ENCODE measurements at places on chromosomes 4 and X.

DNA sequence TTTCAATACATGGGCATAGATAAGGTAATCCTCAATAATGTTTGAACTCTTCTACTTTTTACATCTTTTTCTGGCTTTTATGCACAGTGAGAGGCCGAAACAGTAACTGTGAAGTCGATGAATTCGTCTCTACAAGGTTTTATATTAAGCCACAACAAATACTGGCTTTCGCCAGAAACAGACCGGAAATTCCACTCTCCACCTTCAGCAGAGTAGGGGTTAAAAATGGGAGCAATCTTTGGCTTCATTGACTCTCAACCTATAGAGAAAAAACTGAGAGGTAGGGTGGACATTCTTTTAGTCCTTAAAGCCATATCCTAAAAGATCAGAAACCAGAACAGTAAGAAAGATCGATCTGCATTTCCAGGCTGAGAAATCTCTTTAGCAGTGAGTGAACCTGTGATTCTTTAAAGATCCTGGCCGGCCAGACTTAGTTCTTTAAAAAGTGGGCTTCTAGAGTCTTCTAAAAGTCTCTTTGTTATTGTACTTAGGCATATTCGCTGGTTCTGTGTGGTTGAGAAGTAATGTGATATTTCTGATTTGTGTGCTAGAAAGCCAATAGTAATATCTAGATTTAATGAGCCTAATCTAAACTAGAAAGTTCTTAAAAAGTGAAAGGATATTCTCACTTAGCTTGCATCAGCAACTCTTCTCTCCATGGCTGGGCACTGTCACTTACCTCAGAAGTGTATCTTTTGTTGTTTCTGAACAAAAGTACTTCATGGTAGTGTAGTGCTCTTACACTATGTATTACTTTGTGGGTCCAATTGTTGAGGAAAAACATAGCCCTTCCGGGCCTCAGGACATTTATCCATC lies 2.0 kb downstream of the HSPA4L start:
- DNase-seq = no peak

DNA sequence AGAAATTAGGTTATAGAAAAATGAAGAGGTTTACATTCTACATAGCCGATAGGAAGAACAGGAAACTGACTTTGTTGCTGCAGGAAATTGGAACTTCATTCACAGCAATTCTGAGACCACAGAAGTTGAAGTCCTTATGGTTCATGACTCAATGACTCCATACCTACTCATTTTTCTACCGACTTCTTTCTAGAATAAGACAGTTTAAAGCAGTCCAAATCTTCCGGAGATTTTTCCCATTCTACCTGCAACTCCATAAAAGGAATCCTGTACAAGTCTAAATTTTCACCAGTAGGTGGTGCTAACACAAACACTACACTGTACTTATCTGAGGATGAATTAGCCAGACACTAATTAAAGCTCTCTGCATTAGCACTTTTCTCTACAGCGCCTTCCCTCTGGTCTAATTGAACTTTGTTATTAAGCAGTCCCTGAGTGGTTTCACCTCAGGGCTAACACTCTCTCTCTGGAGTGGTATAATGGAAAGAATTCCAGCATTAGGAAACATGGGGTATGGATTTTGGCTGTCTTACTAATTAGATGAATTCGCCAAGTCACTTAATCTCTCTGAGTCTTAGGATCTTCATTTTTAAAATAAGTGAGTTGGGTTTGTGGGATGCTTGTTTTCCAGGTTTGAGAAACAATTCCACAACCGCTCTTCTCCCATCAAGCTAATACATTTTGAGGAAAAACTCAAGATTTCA lies 167.9 kb downstream of the SMIM20 start:
- DNase-seq = peak; percentile 54

DNA sequence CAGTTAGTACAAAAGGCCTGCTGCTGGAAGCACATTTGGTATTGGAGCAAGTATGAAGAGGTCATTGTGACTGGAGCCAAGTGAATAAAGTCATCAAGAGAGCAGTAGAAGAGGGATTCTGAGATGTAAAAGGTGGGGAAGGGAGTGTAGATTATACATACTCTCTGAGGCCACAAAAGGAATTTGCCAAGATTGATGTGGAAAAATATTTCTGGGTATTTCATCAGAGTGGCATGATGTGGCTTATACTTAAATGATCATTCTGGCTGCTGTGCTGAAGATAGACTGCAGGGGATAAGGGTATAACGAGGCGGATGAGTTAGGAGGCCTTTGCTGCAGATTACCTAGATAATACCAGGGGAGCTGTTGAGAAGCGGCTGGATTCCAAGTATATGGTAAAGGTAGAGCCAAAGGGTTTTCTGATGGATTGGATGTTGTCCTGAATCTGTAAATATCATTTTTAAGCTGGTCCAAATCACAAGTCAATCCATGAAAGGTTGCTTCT lies 231.8 kb upstream of the AGA start:
- peak; percentile 5 for DNase-seq

DNA sequence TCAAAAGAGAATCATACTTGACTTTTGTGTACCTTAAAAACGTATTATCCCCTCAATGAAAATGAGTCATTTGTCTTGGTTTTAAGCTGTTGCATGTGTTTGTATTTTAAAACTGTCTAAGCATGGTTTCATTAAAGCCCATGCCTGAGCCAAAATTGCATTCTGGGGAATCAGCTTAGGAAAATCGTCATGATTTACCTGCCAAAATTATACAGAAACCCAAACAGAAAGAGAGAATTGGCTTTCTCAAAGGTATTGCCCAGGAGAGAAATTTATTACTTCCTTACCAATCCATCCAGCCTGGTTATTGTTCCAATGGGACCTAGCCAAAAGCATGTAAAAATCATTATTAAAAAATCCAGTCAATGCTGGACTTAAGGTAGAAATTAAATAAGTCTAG lies 37.6 kb downstream of the GPR174 start:
- no peak for DNase-seq

DNA sequence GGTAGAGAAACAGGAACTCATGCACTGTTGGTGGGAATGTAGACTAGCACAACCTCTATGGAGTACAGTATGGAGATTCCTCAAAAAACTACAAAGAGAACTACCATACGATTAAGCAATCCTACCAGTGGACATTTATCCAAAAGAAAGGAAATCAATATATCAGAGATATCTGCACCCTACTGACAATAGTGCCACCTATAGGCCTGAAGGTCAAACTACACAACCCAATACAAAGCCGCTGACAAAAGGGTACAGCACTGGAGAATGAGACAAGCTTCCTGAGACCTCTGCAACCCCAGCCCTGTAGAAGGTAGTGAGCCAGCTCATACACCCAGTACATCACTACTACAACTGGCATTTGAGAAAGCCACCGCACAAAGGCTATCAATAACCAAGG lies 67.1 kb downstream of the CBR4 start:
- peak; percentile 3 for DNase-seq

DNA sequence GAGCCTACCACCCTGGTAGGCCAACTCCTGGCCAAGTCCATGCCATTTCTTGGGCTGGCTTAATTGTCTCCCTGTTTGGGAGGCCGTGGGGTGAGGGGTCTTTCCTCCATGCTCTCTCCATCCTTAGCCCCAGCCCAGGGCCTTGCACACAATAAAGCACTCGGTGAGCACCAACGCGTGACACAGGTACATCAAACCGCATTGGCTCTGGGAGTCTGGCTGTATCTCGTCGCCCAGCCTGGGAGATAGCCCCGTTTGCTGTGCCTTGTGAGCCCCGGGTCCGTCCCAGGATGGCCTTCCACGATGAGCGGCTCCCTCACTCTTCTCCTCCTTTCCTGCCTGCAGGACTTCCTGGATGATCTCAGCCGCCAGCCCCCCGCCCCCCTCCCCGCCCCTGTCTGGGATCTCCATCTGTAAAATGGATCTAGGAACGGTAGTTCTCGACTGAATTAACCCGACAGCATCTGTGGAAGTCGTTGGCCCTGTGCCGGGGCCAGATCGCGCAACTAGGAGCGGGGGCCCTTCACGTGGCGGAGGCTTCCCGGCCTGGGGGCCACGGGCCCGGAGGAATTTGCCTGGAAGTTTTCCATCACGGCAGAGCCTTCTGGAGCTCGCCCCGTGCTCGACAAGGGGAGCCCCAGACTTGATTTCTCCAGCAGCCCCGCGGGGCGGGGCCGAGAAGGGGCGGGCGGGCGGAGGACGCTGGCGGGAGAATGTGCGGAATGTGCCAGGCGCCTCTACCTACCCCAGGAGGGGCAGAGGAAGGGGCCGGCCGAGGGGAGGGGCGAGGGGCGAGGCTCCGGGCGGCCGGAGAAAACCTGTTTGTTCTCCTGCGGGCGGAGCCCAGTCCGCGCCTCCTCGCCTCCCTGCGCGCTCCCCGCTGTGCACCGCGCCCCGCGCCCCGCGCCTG lies at the start of gene ZNF185:
ZNF185 (plus strand) TSS at position 846 of the 910 bp plus-strand sequence. CDS start 16,423 bp downstream, outside the sequence.
- DNase-seq = peak; percentile 12

- no peak for DNase-seq
Observed at GRCh38 chr4:152117933-152118507, 357.2 kb upstream of the GATB start.

DNA sequence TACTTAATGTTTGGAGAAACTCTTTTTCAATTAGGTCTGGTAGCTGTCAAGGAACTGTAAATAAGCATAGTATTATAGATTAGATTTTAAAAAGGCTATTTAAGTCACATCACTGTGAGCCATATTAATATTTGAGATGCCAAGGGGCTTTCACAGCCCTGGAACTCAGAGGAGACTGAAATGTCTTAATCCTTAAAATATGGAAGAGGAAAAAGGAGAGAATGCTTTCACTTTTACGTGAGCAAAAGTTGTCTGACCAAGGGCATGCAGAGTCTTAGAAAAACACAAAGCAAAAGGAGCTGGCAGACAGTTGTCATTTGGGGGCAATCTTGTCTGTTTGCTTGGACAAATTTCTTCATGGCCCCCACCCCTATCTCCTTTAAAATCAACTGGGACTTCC lies 253.2 kb upstream of the IGFBP7 start:
- DNase-seq = no peak

- DNase-seq = no peak
Observed at GRCh38 chr4:107917500-107917899, 13.8 kb upstream of the CYP2U1 start.

GRCh38 chr4:169952236-169953002 lies 73.8 kb downstream of the MFAP3L start:
- no peak for DNase-seq

- DNase-seq = no peak
Observed at GRCh38 chr4:82543131-82543530, 18.7 kb downstream of the TMEM150C start.

GRCh38 chrX:5672099-5672498 lies 556.6 kb downstream of the NLGN4X start:
- DNase-seq = no peak

GRCh38 chr4:43103048-43103447 lies 210.5 kb downstream of the GRXCR1 start:
- DNase-seq = no peak

DNA sequence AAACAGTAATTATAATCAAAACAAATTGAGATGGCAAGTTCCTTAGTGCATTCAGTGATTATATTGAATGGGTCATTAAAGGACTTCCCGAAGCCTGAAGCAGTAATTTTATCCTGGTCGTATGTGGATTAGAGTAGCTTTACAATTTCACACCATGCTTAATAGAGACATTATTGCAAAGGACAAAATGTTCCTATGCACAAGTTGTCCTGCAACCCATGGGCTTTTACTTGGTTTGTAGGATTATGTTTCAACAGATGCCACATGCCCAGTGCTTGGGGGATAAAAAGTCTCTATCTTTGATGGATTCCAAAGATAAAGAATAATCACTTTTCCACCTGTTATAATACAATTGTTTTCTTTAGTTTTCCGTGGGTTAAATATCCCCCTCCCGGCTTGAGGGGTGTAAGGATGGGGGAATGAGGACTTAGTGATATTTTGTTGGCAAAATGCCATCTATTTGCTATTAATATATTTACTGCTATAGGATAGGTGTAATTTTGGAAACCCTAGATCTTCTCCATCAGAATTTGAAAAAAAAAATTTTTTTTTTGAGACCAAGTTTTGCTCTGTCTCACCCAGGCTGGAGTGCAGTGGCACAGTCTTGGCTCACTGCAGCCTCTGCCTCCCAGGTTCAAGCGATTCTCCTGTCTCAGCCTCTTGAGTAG lies 156.5 kb upstream of the ETNPPL start:
- no peak for DNase-seq

DNA sequence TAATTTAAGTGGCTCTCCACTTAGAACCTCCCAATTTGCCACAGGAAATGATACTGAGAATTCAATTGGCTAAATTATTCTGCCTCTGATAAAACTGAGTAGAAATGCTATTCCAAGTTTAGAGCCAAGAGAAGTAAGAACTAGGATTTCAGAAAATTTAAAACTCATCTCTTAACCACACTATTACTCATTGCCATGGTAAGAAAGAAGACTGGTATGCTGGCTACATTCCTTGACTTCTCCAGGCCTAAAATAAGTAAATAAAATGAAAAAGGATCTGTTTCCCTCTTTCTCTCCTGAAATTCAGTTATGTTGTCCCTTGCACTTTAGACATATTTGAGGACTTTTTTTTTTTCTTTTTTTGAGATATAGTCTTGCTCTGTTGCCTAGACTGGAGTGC lies 23.3 kb downstream of the ZNF280C start:
- DNase-seq = no peak

GRCh38 chrX:22056235-22056634 lies 24.1 kb downstream of the PHEX start:
- DNase-seq = no peak

DNA sequence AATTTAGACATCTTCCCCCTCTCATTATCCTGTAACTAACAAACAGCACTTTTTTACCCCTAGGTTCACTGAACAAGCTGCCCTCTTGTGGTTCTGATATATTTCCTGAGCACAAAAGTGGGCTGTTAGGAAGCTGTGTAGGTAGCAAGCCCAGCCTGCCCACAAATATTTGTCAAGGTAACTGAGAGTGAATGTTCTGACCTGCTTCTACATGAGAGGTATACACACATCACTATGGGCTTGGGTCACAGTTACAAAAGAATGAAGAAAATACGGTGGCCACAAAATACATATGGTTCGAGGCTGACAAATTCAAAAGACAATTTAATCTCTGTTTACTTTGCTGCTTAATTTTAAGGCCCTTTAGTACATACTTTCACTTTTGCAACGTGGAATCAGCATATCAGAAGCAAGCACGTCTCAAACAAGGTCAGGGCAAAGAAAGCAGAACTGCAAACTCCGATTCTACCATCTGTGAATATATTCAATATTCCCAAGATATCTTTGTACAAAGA lies 78.7 kb downstream of the RBM47 start:
- DNase-seq = peak; percentile 78

GRCh38 chrX:105650986-105651385 lies 171.4 kb upstream of the NRK start:
- no peak for DNase-seq

DNA sequence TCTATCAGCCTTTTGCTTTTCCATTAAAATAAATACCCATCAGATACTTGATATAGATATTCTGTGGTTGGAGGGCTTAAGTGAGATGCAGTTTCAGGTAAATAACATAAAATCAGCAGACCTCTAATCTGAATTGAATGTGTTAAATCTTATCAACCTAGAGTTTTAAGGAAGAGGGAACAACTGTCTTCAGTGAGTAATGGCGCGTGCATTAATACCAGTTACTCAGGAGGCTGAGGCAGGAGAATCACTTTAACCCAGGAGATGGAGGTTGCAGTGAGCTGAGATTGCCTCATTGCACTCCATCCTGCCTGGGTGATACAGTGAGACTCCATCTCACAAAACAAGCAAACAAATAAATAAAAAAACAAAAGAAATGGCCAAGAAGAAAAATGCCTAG lies 54.3 kb downstream of the FAT4 start:
- DNase-seq = no peak

Measured in SW480 (cell line).